Hematopoietic multipotent progenitor cell (in vitro differentiated cells): ENCODE measurements at places on chromosomes 3 and 15.

- no peak for DNase-seq
Measured at GRCh38 chr3:151923901-151924300, 50.5 kb downstream of the SUCNR1 start.

GRCh38 chr15:23387621-23388190 lies 33.2 kb downstream of the GOLGA8S start:
- DNase-seq, result no peak

GRCh38 chr3:89246326-89246725 lies 138.9 kb downstream of the EPHA3 start:
- DNase-seq, result no peak

GRCh38 chr3:172614340-172615274 lies 91.4 kb upstream of the TNFSF10 start:
- no peak for DNase-seq

GRCh38 chr3:122000936-122001605 lies 21.0 kb downstream of the ILDR1 start:
- no peak for DNase-seq
